ENCODE measurements at places on chromosomes 7 and 10. TPM values are rescaled to one million over a fixed set of nuclear protein-coding genes. Genes with fewer than 3 reads are reported as not detected.

Gene CREB5
- total RNA-seq: not detected

- DNase-seq: no peak
Measured at GRCh38 chr10:7421526-7421925, 10.7 kb upstream of the SFMBT2 start.

Gene HYAL4
- not detected for total RNA-seq

DNA sequence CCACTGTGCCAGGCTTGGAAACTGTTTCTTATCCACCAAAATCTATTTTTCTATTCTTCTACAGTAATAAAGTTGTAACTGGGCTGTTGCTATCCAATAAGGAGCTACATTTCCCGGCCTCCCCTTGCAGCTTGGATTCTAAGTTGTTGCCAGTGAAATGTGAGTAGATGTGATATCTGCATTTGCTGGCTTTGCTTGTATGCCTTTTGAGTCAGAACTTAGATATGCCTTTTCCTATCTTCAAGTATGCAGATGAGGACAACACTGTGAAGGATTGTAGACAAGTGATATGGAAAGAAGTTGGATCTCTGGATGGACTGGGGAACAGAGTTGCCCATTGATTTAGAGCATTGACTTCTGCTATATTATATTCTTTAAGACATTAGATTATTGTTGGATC lies 236.9 kb downstream of the REEP3 start:
- no peak for DNase-seq

DNA sequence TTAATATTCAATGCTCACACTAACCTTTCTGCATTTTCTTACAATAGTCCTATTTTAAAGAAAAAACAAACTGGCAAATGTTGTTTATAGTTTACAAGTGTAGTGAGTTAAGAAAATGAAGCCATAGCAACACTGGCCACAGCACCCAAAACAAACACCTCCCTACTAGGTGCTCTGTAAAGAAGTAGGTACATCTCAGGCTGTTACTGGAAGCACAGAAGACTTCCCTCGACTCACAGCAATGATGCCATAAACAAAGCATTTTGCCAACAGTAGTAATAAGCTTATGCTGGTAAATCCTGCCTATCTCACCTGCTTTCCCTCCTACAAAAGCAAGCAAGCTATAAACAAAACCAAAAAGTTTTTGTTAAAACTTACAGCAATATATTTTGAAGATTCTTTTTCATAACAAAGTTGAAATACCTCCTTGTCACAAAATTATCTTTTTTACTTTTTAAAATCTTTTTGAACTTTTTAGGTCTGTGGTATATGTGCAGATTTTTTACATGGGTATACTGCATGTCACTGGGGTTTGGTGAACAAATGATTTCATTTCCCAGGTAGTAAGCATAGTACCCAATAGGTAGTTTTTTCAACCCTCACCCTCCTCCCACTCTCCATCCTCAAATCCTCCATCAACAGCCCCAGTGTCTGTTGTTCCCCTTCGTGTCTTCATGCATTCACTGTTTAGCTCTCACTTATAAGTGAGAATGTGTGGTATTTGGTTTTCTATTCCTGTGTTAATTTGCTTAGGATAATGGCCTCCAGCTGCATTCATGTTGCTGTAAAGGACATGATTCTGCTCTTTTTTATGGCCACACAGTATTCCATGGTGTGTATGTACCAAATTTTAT lies 28.4 kb downstream of the COA1 start:
- DNase-seq: no peak

- DNase-seq: no peak
Measured at GRCh38 chr10:8146650-8147049, 92.2 kb downstream of the GATA3 start.

DNA sequence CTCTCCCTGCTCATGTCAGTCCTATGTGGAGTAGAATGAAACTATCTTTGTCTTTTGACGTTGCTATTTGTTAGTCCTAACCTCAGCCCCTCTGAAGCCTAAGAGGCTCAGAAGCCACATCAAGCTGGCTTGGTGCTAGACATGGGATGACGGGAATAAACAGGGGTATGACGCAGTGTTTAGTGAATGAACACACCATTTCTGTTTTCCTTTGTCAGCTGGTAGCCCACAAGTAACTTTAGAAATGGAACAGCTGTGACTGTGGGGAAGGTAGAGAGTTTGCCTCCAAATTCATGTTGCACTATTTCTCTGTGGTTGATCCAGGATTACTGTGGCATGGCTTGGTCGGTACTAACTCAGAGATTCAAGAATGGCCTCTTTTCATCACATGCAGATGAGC lies 31.3 kb downstream of the COX15 start:
- no peak for DNase-seq

DNA sequence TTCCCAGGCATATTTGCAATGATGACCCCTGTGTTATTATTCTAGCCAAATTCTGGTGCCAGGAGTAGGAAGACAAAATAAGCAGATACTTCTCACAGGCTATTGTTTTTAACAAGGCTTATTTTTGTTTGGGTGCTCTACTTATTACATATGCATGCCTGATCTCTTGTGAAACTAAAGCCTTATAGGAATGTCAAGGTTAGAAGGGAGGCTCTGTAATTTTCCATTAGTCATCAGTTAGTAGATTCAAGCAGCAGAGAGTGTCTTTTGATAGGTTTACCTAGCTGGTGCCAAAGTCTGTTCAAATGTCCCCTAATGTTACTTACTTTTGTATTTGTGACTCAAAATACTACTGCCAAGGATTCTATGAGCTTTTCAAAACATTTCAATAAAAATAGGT lies 11.7 kb upstream of the TMEM106B start:
- DNase-seq: no peak

DNA sequence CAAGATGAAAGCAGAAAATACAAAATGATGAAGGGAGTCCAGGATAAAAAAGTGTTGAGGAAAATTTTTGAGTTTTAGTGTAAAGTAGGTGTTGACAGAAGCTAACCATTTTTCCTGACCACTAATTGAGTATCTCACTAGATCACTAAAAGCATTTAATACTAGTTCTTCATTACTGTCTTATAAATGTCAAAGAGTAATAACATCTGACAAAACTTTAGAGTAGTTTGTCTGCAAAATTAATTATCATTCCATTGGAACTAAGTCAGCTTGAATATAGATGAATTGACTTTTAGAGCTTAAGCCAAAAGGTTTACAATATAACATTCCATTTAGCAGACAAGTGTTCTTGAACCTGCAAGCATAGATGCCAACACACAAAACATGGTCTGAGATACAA lies 232.9 kb downstream of the FOXP2 start:
- no peak for DNase-seq

DNA sequence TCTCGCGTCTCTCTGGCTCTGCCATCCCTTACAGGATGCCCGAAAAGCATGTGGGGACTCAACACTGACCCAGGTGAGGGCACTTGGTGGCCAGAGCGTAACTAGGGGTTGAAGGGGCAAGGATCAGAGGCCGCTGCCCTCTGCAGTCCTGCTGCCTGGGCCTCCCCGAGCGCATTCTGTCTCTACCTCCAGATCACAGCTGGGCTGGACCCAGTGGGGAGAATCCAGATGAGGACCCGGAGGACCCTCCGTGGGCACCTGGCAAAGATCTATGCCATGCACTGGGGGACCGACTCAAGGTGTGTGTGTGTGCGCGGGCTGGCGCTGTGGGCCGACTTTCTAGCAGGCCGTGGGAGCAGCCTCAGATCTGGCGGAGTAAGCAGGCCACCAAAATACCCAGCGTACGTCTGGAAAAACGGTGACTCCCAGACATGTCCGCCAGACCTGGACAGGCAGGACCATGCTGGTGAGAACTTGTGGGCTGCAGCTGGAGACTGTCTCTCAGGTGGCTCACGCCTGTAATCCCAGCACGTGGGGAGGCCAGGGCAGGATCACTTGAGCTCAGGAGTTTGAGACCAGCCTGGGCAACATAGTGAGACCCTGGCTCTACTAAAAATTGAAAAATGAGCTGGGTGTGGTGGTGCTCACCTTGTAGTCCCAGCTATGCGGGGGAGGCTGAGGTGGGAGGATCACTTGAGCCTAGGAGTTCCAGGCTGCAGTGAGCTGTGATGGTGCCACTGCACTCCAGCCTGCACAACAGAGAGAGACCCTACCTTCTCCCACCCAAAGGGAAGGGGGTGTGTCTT lies 3.2 kb downstream of the GNB2 start:
- no peak for DNase-seq

- no peak for DNase-seq
Measured at GRCh38 chr10:121099592-121099991, 248.4 kb downstream of the WDR11 start.

Gene PCLO
- total RNA-seq: not detected

- no peak for DNase-seq
Measured at GRCh38 chr7:28005075-28005846, 175.3 kb downstream of the JAZF1 start.

DNA sequence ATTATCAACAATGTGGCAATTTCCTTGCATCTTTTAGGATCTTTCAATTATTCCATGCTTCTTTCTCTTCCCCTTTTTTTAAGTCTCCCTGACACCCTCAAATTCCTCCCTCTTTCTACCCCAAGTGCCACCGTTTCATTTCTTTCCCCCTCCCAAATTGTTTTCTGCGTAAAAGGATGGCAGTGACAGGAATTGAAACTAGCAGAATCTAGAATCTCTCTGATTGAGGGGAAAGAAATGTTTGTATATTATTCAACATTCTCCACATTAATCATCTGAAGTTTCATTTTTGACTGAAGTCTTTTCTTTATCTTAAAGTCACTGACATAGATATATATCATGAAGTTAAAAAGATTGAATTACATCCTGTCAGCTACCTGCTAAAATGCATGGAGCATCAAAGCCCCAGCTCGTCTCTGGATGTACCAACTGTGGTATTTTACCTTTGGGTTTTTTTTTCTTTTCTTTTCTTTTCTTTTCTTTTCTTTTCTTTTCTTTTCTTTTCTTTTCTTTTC lies 633.5 kb downstream of the SORCS3 start:
- no peak for DNase-seq

DNA sequence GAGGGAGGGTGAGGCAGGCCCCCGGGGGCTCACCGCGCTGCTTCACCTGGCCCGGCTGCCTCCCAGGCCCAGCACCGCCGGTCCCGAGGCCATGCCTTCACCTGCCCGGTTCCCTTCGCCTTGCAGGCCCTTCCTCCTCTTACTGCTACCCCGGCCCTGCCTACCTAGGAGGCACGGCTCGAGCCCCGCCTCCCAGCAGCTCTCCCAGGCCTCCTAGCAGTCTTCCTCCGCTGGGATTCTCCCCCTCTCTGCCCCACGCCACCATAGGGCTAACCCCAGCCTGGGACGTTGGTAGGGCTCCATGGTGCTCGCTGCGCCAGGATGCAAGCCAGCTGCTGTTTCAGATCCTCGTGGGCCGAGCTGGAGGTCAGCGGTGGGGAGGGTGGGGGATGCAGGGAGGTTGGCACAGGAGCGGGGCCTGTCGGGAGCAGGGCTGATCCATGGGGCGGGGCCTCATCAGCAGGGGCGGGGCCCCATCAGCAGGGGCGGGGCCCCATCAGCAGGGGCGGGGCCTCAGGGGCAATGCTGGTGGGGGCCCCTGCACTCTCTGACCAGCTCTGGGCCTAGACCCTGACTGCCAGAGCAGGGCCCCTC lies 63.3 kb downstream of the RASGEF1A start:
- DNase-seq: peak; percentile 54

Gene KCNIP2
- 6.3 TPM for total RNA-seq

DNA sequence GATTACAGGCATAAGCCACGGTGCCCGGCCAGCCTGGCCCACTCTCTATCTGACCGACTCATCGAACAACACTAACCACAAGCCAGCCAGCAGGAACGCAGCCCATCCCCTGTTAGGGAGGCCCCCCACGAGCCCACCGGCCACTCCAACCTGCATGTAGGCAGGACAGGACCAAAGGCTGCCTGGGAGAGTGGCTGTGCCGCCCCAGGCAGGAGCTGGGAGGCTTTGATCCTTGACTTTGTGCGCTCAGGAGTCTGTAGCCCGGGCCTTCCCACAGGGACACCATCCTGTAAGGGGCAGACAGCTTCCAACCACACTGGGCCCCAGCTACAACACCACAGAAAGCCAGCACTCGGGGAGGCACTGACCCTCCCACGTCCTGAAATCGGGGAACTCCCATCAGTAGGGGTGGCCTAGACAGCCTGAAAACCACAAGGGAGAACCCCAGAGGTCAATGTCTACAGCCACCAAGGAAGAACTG lies 29.4 kb downstream of the GRID1 start:
- DNase-seq: no peak

GRCh38 chr7:85392326-85392725 lies 205.5 kb upstream of the SEMA3D start:
- no peak for DNase-seq

DNA sequence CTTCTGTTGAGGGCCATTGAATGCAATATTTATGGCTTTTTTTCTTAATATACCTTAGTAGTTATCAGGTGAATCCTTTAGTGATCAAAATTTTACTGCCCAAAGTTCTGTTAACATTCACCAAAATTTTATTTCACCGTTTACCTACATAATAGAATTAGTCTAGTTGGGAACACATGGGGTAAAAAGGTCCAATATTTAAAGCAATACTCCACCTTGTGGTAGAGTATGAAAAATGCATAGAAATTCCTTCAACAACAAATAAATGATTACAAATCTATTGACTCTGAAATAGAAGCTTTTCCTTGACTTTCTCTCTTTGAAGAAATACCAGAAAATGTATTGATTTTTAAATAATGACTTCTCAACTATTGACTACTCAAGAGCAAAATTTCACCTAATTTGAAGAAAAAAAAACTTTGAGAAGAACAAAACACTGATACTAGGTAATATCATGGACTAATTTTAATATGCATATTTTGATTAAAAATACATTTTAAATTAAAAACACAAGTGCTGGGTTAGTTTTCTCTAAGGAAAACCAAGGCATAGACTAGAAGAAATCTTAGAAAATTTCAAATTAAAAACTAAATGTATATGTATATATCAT lies 43.3 kb downstream of the POLR1F start:
- DNase-seq: no peak

DNA sequence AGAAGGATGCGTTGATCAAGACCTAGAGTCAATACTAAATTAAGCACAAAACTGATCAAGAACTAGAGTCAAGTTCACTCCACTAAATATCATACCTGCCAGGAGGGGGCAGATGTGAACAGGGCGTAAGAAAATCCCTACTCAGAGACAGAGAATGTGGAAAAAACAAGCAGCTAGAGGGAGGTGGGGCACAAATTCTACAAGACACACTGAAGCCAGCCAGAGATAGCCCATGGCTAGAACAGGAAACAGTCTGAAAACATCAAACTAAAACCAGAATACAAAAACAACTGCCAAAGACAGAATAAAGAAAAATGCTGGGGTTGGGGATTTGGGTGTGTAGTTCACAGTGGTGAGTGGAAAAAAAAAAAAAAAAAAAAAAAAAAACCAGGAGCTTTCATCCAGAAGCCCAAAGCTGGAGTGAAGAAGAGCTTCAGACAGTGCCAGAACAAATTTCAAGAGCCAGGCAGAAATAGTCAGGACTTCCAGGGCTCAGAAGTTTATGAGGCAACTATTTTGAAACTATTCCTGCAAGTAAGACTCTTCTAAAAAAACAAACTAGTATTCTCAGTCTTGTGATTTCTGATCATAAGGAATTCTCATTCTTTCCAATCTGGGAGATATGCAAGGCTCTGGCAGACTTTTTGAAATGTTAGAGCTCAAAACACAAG lies 118.3 kb downstream of the CCDC71L start:
- no peak for DNase-seq

GRCh38 chr7:102251531-102252365 lies 34.9 kb upstream of the SH2B2 start:
- no peak for DNase-seq

- no peak for DNase-seq
Measured at GRCh38 chr7:31950091-31950755, 120.0 kb downstream of the PDE1C start.

Gene NUTM2D
- 0.20 TPM for total RNA-seq
